Activated CD8-positive, alpha-beta memory T cell treated with anti-CD3 and anti-CD28 coated beads for 1 hour (primary cell): ENCODE measurements at places on chromosomes 5 and 9.

GRCh38 chr9:87197349-87198130 lies 250.2 kb upstream of the GAS1 start:
- DNase-seq: no peak

DNA sequence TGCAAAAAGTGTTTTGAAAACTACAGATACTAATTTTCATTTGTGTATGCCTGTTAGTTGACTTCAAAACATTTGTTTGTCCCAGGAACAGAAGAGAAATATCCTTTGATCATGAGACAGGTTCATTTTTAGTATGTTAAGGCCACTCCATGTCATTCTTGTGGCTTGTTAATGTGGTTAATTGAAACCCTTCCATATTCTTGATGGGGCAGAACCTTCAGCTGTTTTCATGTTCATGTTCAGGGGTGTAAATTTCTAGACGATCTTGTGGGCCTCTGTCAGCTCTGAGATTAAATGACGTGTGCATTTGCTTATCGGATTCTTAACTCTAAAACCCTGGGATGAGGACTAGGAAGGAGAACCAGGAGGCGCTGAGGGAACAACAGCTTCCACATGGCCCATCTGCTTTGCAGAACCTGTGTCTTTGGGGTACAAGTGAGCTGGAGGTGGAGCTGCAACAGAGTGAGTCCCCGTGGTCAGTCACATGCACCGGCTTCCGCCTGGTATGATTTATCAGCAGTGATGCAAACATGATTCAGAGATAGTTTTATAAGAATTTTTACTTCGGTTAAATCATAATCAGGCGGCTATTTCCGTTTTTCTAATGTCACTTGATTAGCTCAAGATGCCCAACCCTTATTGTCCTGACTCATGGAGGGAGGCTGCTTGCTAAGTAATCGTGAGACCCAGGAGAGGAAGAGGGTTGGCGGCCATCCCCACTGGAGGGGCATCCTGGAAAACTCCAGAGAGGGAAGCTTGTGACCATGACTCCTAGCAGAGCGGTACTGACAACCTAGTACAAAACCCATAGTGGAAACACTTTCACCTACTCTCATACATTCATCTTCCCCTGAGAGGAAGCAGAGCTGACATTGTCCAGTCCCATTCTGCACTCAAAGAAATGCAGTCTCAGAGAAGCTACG lies 138.4 kb downstream of the C9orf152 start:
- DNase-seq: no peak

- DNase-seq: no peak
Measured at GRCh38 chr5:35345222-35345621, 114.9 kb upstream of the PRLR start.

GRCh38 chr9:129472651-129473102 lies 148.2 kb downstream of the C9orf50 start:
- no peak for DNase-seq

- no peak for DNase-seq
Measured at GRCh38 chr5:175709276-175709781, 51.5 kb downstream of the HRH2 start.

- DNase-seq: no peak
Measured at GRCh38 chr5:142847898-142848790, 78.0 kb downstream of the ARHGAP26 start.

DNA sequence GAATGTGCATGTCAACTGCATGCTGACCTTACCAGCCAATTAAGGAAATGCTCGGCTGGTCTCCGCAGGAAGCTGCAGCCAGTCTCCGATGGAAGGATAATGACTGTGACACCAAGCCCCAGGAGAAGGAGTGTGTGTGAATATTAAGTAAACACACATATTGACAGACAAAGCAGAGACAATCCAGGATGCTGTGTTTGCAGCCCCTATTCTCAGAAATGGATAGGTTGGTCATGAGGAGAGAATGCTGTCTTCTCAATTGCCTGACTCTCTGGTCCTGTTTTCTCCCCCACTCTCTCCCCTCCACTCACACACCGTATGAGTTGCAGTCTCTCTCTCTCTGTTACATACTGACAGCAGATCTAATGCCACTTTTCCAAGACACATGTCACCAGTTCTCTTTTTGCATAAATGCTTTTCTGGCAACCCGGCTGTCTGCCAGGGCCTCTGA lies 85.7 kb downstream of the EPB41L4A start:
- DNase-seq: no peak

DNA sequence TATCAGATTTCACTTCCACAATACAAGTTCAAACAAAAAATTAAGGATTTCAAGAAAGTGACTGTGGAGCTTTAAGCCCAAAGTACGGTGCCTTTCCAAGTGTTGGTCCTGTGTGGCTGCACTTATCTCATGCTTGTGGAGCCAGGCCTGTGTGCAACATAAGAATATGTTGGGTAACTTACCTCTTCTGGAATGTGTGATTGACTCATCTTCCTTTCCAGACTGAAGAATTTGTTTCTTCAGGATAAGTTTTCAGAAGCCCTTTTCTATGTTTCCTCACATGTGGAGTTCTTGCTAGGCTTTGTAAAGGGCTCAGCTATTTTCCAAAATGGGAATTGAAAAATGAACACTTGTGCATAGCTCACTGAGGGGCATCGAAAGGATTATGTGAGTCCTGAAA lies 485.1 kb upstream of the PAPPA start:
- no peak for DNase-seq

DNA sequence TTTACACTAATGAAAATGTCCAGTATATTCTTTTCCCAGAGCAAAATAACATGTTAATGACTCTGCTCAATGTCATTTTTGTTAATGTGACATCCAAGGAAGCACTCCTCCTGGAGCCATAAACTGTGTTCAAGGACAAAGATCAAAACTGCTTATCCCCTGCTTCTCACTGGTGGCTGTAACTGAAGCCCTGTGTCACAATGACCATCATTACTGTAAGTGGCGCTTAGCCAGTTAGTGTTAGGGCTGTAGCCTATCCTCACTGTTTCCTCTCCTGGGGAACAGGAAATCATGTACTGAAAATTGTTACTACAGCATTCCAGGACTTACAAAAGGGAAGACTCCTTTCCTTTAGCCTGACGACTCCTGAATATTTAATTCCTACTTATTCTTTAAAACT lies 71.7 kb upstream of the COX7C start:
- no peak for DNase-seq

DNA sequence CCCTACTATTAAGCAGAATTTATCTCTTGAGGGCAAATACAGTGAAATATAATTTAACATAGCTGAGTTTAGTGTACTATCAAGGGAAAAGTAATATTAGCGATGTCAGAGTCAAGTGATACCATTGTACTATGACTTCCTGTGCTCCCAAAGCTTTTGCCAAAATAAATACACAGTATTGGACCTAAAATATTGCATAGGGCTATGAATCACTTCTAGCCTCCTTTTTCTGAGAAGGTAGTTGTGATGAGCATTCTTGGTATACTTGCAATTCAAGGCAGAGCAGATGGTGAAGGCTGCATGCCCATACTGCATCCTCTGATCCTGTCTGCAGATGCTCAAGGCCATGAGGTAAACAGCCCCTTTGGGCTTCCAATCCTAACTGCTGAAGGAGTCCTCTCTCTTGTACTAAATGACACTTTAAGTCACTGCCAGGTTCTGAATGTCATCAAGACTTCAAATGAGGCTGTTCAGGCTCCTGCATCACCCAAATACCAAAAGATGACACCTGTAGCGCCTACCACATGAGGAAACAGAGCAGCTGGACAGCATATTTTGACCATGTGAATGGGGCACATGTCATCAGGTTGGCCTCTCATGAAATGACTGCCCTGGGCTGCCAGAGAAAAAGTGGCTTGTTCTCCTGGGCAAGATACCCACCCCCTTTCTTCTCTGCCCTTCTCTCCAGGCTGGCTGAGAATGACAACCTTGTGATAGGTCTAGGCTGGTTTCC lies 29.7 kb upstream of the PPP2CA start:
- no peak for DNase-seq

GRCh38 chr9:105457560-105458294 lies 9.9 kb downstream of the FSD1L start:
- no peak for DNase-seq

DNA sequence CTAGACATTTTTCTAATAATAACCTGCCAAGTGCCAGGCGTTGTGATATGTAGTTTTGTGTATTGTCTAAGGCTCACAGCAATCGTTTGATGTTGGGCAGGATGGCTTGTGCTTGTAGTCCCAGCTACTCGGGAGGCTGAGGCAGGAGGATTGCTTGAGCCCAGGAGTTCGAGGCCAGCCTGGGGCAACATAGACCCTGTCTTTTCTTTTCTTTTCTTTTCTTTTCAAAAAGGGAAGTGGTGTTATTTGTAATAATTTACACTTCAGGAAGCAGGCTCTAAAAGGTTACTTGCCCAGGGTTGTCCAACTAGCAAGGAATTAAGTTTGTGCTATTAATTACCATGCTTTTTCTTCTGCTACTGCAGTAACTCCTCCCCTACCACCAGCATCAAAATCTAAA lies 3.2 kb downstream of the ZNF131 start:
- no peak for DNase-seq

DNA sequence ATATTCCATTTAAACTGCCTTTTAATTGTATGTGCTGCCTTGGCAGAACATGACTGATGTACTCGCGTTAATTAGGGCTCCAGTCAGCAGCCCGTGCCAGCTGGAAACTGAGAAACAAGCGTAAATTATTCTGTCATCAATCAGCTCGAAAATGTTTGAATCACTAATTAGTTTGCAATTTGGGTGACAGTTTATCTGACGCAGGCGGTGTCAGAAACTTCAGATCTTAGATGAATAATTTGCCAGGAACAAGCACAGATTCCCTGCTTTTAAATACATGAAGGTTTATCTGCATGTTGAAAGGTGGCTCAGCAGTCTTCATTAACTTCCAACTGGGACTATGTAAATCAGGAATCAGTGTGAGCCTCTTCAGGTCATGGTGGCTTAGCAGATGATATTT lies 176.0 kb upstream of the TLE4 start:
- no peak for DNase-seq

DNA sequence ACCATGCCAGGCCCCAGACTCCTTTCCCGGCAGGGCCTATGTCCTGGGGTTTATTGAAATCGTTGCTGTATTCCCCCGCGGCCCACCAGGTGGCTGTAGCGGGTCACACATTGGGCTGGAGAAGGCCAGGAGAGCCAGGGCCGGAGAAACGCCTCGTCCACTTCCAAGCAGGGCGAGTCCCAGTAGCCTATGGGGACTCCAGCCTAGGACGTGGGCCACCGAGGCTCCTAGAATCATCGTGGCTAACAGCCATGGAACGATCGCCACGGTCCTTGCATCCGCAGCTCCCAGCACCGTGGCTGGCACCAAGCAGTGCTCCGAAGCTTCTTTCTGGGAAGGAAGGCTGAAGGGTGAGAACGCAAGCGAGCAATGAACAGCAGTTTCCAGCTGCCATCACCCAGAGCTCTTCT lies 87.7 kb downstream of the ENTREP1 start:
- no peak for DNase-seq

DNA sequence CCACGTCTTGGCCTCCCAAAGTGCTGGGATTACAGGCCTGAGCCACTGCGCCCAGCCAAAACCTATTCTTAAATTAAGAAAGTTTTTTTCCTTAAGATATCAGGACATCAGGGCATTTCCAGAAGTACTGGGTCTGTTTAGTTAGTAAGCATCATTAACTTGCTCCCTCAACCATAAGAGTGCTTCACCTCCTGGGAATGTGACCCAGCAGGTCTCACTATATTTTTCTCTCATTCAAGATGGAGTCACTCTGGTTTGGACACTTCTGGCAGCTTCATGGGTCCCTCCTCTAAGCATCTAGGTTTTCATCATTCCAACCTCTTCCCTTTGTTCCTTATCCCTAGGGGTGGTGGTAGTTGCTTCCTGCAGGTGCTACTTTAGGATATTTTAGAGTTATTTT lies 10.3 kb upstream of the BRD3OS start:
- no peak for DNase-seq

DNA sequence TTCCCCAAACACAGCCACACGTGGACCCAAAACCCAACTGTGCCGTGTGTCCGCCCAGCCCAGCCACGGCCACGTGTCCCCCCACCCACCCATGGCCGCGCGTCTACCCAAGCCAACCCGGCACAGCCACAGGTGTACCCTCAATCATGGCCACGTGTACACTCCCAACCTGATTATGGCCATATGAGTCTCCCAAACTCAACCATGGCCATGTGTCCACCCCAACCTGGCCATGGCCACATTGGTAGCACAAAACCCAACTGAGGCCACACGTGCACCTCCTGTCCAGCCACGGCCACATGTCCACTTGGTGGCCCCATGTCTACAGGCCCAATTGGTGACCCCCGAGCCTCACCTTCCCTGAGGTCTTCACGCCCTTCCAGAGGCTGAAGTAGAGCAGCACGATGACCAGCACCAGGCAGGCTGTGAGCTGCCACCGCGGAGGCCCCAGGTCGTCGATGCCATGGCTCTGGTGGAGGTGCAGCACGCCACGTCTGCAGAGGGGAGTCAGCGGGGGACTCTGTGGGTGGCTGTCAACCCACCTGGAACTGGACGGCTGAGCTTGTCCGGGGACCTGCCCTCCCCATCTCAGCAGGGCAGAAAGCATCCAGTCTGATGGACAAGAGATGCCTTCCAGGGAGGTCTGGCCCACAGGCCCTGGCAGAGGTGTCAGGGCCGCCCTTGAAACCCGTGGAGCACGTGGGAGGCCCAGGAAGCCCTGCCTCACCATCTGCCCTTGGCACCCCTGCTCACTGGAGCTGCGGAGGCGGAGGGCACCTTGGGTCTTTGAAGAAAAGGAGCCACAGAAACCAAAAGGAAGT lies 23.5 kb downstream of the SLC6A3 start:
- no peak for DNase-seq

DNA sequence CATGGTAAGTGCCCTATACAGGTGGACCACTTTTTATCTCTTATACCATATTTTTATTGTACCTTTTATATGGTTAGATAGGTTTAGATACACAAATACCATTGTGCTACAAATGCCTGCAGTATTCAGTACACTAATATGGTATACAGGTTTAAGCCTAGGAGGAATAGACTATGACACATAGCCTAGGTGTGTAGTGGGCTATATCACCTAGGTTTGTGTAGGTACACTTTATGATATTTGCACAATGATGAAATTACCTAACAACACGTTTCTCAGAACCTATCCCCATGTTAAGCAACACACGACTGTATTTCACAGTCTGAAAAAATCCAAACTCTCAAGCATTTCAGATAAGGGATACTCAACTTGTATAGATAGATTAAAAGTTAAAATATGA lies 9.6 kb upstream of the PHF24 start:
- DNase-seq: no peak

GRCh38 chr9:16986556-16986955 lies 116.1 kb upstream of the BNC2 start:
- DNase-seq: no peak

GRCh38 chr9:124423155-124423554 lies 7.9 kb upstream of the PSMB7 start:
- DNase-seq: no peak
